ENCODE measurements at places on chromosomes 2 and 18. TPM values are rescaled to one million over a fixed set of nuclear protein-coding genes. Genes with fewer than 3 reads are reported as not detected.
A peak's percentile ranks its signal among the peaks of the same experiment; 100 is the strongest.

The FTCDNL1 gene
- 2.6 TPM for total RNA-seq

DNA sequence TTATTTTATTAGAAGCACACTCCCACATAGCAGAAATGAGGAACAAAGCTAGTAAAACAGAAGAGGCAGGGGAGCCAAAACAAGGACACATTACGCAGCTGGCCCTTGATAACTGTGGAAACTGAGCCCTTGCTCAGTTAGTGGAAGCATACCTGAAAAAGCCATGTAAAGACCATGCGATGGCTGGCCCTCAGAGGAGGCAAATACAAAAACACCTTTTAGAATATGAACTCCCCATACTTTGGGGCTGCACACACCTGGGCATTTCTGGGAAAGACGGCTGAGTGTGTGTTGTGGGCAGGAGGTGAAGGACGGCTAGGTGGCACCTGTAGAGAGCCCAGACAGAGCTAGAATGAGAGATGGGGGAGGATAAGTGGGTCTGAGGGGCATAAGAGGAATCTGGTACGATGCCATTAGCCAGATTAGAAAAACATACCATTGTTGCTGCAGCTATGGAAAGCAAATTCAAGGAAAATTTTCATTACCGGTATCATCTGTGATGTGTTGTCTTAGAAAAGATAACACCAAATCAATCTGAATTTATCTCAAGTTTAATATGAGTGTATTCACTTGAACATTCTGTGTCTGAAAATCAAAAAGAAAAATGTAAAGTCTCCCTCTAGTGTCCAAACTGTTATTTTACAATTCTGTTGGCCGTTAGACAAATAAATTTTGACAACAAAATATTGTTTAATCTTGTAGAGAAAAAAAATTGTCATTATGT lies 45.2 kb upstream of the SULT1C3 start:
- H3K27ac ChIP-seq = no peak overlapping the region
- H3K27me3 ChIP-seq = no peaks in the 10 kb centered on the region
- DNase-seq = peak; percentile 15

The GALNT13 gene
- 0.31 TPM for total RNA-seq

- no peaks in the 10 kb centered on the region for H3K4me1 ChIP-seq
- no peaks in the 10 kb centered on the region for H3K27me3 ChIP-seq
- H3K27ac ChIP-seq = no peak overlapping the region
- no peaks in the 10 kb centered on the region for H3K36me3 ChIP-seq
These were observed 49.1 kb downstream of the CYP1B1 start for GRCh38 chr2:38026846-38027245.

- H3K27me3 ChIP-seq = peaks cover 8% of the 10 kb centered on the region
- no peaks in the 10 kb centered on the region for H3K36me3 ChIP-seq
- no peak overlapping the region for H3K4me3 ChIP-seq
- no peak for DNase-seq
- H3K4me1 ChIP-seq = no peaks in the 10 kb centered on the region
- no peak overlapping the region for H3K27ac ChIP-seq
These were observed 208.0 kb downstream of the C1D start for GRCh38 chr2:67854798-67855197.

DNA sequence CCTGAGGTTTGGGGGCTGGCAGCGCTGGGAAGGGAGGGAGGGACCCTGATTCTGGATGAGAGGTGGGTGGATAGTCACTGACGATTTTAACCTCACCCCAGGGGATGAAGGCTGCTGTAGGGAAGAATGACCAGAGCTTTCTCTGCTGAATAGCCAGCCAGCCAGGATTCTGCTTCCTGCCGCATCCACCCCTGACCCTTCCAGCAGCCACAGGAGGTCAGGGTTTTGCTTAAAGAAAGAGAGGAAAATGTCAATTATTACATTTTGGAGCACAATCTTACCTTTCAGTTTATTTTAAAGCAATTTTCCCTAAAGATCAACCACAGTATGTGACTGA lies 217.7 kb downstream of the GBX2 start:
- H3K4me3 ChIP-seq = no peak overlapping the region
- H3K27me3 ChIP-seq = no peaks in the 10 kb centered on the region
- H3K27ac ChIP-seq = no peak overlapping the region
- no peak for DNase-seq
- H3K36me3 ChIP-seq = no peaks in the 10 kb centered on the region
